Airway epithelial cell (primary cell): ENCODE measurements at places on chromosomes 5 and 9. TPM values are rescaled to one million over a fixed set of nuclear protein-coding genes. Genes with fewer than 3 reads are reported as not detected.

Gene TMEM174
- total RNA-seq = not detected in 2 replicates

Gene TMC1
- 0.14 TPM in 1 of 2 replicates, not detected in the other for total RNA-seq

Gene C9orf78
- total RNA-seq = 33.7 and 38.4 TPM in 2 replicates

Gene ST8SIA4
- total RNA-seq = 0.05 and 0.14 TPM in 2 replicates

Gene MAMDC2
- total RNA-seq = 0.93 and 1.8 TPM in 2 replicates

Gene SMIM33
- total RNA-seq = not detected in 2 replicates

Gene SPINK4
- not detected in 2 replicates for total RNA-seq

Gene POC5
- 6.5 and 9.6 TPM in 2 replicates for total RNA-seq

Gene DBN1
- total RNA-seq = 126 and 146 TPM in 2 replicates

Gene FREM1
- 0.05 and 0.42 TPM in 2 replicates for total RNA-seq

Gene ATOX1
- 139 and 206 TPM in 2 replicates for total RNA-seq

Gene WDR38
- total RNA-seq = not detected in 2 replicates

Gene RASEF
- total RNA-seq = 7.5 and 8.3 TPM in 2 replicates

Gene SKIC3
- total RNA-seq = 53.6 and 54.5 TPM in 2 replicates

Gene DCTN3
- total RNA-seq = 90.6 and 152 TPM in 2 replicates

Gene SPAG8
- total RNA-seq = not detected in 2 replicates

Gene GAS1
- total RNA-seq = 5.9 and 6.5 TPM in 2 replicates

Gene ECSCR
- total RNA-seq = not detected in 2 replicates

Gene ADRA1B
- total RNA-seq = 0.92 and 0.98 TPM in 2 replicates
